ENCODE measurements at places on chromosomes 4 and X. TPM values are rescaled to one million over a fixed set of nuclear protein-coding genes. Genes with fewer than 3 reads are reported as not detected.

The CLDN34 gene
- not detected for polyA plus RNA-seq

The HPSE gene
- polyA plus RNA-seq = 1.1 TPM

The MAGEC1 gene
- not detected for polyA plus RNA-seq

GRCh38 chr4:40954088-40954668 is 204.4 kb downstream of the NSUN7 start:
- DNase-seq = no peak

- DNase-seq = no peak
Measured at GRCh38 chr4:88728146-88728545, 30.5 kb upstream of the NAP1L5 start.

- no peak for DNase-seq
Measured at GRCh38 chrX:154024271-154024670, 4.6 kb upstream of the IRAK1 start.

Data from left renal cortex interstitium (tissue), 4 donors.